ENCODE measurements at places on chromosomes 7 and 10. TPM values are rescaled to one million over a fixed set of nuclear protein-coding genes. Genes with fewer than 3 reads are reported as not detected.

Gene ZNF33B
- total RNA-seq, result 57.7 TPM

- no peak for DNase-seq
- H3K4me3 ChIP-seq, result no peak overlapping the region
- no peaks in the 10 kb centered on the region for H3K36me3 ChIP-seq
Measured at GRCh38 chr7:129512192-129512591, 9.9 kb downstream of the SMKR1 start.

- no peaks in the 10 kb centered on the region for H3K36me3 ChIP-seq
- no peak overlapping the region for H3K27ac ChIP-seq
- H3K4me1 ChIP-seq, result no peaks in the 10 kb centered on the region
- no peak for DNase-seq
- H3K4me3 ChIP-seq, result no peak overlapping the region
- H3K27me3 ChIP-seq, result peaks cover 44% of the 10 kb centered on the region
Measured at GRCh38 chr7:231030-231857, 38.9 kb downstream of the FAM20C start.

DNA sequence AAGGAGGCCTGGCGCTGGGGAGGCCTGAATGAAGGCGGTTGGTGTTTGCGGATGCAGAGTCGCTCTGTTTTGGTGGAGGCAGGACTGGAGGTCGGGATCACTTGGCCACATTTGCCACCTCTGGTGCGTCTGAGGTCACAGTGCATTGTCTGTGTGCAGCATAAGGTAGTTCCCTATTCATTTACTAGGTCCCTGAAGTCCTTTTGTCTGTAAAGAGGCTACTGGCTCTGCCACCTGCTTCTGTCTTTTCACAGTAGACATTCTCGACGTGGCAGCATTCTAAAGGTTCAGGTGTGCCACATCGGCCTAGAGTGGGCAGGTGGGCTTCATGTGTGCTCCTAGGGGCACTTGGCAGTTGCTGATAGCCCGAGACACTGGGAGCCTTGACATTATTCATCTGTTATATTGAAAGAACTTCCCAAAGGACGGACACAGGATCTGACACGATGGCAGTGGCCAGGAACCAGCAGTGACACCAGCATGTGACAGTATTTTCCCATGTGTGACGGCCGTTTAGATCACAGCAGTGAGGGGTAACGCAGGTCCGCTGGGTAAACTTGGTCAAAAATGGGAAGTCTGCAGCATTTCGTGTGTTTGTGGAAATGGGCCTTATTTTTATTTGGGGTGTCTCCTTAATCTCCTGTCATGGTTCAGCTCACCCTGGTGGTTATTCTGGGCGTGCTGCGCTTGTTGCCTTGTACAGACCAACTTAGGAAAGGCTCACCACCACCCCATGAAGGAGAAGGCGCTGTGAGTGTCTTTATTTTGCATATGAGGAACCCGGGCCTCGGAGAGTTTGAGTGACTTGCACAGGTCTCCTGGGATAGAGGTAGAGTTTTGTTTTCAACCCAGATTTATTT lies 5.9 kb downstream of the MGMT start:
- no peak overlapping the region for H3K27ac ChIP-seq
- no peak for DNase-seq
- H3K27me3 ChIP-seq, result no peaks in the 10 kb centered on the region
- peaks cover 5% of the 10 kb centered on the region for H3K4me1 ChIP-seq

DNA sequence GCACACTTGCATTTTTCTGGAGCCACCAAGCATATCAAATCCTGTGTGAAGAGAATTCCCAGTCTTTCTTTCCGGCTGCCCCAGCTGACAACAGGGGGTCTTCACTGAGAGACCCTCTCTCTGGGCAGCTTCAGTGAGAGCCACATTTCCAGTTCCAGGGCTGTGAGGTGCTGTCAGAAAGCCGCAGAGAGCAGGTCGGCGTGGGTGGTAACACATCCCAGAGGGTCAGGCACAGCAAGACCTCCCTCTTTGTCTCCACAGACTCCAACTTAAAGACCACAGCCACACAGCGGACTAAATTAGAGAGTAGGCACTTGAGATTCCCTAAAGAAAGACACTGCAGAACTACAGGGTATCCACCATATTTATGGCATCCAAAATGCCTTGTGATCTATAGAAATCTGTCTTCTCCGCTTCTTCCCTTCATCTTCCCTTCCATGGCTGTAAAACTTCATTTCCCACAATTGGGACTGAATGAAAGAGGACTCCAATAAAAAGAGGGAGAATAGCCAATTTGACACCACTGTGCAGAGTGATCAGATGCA lies 116.0 kb upstream of the C7orf33 start:
- no peak overlapping the region for H3K4me3 ChIP-seq
- no peak overlapping the region for H3K27ac ChIP-seq
- DNase-seq, result no peak
- no peaks in the 10 kb centered on the region for H3K36me3 ChIP-seq
- H3K4me1 ChIP-seq, result no peaks in the 10 kb centered on the region

- H3K27ac ChIP-seq, result no peak overlapping the region
- DNase-seq, result no peak
- no peak overlapping the region for H3K4me3 ChIP-seq
- H3K27me3 ChIP-seq, result peaks cover 3% of the 10 kb centered on the region
- H3K36me3 ChIP-seq, result no peaks in the 10 kb centered on the region
- peaks cover 32% of the 10 kb centered on the region for H3K4me1 ChIP-seq
Measured at GRCh38 chr10:128095753-128096469, 30.3 kb downstream of the MKI67 start.

Gene UNC5B
- total RNA-seq, result 0.19 TPM

DNA sequence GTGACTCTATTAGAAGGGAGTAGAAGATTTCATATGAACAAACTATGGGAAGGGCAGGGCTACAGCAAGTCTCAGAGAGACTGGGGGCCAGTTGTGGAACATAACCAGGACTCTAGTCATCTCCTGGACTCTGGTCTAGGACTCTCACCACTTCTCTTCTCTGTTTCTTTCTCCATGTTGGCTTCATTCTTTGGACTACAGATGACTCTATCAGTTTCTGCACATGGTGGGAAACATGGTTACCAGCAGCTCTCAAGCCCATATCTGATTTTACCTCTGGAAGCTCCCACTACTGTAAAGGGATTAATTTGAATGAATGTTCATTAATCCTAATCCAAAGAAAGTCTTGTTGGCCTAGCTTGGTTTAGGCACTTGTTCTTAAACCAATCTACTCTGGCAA lies 84.7 kb downstream of the LRGUK start:
- no peak overlapping the region for H3K27ac ChIP-seq
- H3K4me1 ChIP-seq, result no peaks in the 10 kb centered on the region
- no peak overlapping the region for H3K4me3 ChIP-seq

Gene HOXA1
- 0.35 TPM for total RNA-seq

DNA sequence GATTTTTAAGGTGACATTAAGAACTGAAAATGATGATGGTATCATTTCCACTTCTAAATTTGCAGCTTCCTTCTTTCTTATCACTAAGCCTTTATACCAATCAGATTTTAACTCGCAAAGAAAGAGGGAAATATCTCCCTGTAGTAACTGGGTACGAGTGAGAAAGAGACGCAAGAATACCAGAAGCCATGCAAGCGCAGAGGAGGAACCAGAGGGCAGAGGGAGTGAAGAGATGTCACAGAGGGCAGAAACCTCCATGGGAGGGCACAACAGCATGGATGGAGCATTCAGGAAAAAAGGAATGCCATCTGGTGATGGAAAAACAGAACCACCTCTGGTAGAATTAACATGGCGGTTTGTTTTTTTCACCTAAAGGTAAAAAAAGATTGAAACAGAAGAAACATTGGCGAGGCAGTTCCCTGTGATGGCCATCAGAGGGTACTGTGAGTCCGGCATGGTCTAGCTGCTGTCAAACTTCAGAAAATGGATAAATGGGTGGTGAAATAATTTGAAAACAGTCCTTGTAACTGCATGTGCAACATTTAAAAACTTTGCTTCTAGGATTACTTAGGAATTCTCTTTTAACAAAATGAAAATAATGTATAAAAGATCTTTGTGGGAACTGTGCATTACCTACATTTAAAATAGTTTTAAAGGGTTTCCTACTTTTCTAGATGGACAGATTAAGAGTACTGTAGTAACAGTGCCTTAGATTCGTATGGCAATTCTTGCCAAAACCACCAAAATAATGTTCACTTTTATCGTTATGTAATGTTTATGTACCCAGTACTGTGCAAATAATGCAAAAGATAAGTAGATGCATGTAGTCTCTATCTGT lies 91.8 kb downstream of the ARHGAP12 start:
- H3K27ac ChIP-seq, result no peak overlapping the region
- no peak for DNase-seq
- H3K4me1 ChIP-seq, result no peaks in the 10 kb centered on the region
- H3K36me3 ChIP-seq, result no peaks in the 10 kb centered on the region
- H3K27me3 ChIP-seq, result no peaks in the 10 kb centered on the region

Gene NPC1L1
- total RNA-seq, result 0.10 TPM

DNA sequence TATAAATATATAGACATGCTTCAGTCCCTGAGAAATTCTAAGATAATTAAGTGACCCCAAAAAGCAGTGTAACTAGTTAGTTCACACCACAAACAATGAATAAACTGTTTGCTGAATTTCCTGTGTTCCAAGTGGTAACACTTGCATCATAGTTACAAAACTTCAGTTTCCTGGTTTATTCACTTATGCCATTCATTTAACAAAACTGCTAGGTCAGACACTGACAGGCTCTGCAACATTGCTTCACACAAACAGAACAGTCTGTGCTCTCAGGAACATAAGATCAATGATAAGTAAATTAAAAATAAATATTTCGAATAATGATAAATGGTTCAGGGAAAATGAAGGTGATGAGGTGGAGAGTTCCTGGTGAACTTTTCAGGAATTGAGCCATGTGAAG lies 133.3 kb upstream of the NAMPT start:
- no peak overlapping the region for H3K27ac ChIP-seq
- no peak for DNase-seq
- H3K36me3 ChIP-seq, result no peaks in the 10 kb centered on the region
- H3K4me3 ChIP-seq, result no peak overlapping the region
- no peaks in the 10 kb centered on the region for H3K27me3 ChIP-seq
- H3K4me1 ChIP-seq, result no peaks in the 10 kb centered on the region

GRCh38 chr7:157032644-157033482 lies 22.4 kb upstream of the MNX1 start:
- H3K27me3 ChIP-seq, result peaks cover 45% of the 10 kb centered on the region
- H3K4me3 ChIP-seq, result no peak overlapping the region
- H3K27ac ChIP-seq, result no peak overlapping the region
- H3K4me1 ChIP-seq, result no peaks in the 10 kb centered on the region
- no peaks in the 10 kb centered on the region for H3K36me3 ChIP-seq

GRCh38 chr10:113322843-113323242 lies 230.0 kb upstream of the HABP2 start:
- H3K36me3 ChIP-seq, result no peaks in the 10 kb centered on the region
- no peaks in the 10 kb centered on the region for H3K27me3 ChIP-seq
- no peak overlapping the region for H3K27ac ChIP-seq
- H3K4me3 ChIP-seq, result no peak overlapping the region
- DNase-seq, result no peak

DNA sequence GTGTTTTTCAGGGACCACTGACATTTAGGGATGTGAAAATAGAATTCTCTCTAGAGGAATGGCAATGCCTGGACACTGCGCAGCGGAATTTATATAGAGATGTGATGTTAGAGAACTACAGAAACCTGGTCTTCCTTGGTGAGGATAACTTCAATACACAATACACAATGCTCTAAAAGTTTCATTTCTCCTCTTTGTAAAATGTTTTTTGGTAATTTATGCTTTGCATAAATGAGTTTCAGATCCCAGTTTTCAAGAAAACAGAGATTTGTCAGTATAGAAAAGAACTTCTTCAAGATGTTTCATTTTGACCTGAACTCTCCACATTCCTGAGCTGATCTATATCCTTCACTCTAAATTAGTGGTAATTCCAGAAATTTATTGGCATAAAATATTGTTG lies 14.2 kb downstream of the ZNF92 start:
- no peak overlapping the region for H3K4me3 ChIP-seq
- no peak for DNase-seq
- H3K4me1 ChIP-seq, result no peaks in the 10 kb centered on the region
- peaks cover 10% of the 10 kb centered on the region for H3K36me3 ChIP-seq
- no peaks in the 10 kb centered on the region for H3K27me3 ChIP-seq
- H3K27ac ChIP-seq, result no peak overlapping the region

Gene PGAM2
- total RNA-seq, result 2.4 TPM

Gene C10orf120
- not detected for total RNA-seq

Gene TFR2
- 8.7 TPM for total RNA-seq

All from T-cell (primary cell).